Keratinocyte (primary cell): ENCODE measurements at places on chromosomes 1 and 21.

DNA sequence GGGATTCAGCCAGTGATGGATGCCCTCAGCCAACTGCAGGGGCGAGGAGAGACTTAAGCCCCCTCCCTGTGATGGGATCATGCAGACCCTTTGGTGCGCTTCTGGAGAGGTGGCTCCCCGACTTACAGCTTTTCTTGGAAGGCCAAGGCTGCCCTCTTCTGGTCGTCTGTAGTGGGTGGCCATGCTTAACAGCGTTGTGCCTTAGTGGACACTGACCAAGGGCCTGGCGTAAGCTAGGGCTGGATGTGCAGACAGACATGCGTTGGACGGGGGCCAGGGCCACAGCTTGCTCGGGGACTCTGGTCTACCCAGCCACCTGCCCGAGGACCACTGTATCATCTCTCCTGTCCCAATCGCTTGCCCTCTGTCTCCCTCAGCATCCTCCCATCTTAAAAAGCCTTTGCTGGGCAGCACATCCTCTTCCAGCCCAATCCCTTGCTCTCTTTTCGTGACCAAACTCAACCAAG, 5.5 kb downstream of the AZIN2 start:
- no peak for DNase-seq

DNA sequence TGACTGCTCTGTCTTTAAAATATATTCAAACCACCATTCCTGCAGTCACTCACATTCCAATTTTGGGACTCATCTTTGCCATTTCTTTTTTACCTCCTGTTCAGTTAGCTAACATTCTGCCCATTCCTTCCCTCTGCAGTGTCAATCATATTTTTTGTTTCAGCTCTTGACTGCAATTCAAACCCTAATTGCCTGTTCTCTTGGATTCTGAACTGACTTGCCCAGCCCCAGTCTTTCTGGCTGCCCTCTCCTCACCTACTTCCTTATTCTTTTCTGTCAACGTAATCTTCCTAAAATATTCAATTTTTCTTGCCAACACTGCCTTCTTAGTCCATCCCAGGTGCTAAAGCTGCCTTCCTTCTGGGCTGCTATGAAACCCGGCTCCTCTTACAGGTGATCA, 6.1 kb downstream of the PRDM2 start:
- DNase-seq: no peak

DNA sequence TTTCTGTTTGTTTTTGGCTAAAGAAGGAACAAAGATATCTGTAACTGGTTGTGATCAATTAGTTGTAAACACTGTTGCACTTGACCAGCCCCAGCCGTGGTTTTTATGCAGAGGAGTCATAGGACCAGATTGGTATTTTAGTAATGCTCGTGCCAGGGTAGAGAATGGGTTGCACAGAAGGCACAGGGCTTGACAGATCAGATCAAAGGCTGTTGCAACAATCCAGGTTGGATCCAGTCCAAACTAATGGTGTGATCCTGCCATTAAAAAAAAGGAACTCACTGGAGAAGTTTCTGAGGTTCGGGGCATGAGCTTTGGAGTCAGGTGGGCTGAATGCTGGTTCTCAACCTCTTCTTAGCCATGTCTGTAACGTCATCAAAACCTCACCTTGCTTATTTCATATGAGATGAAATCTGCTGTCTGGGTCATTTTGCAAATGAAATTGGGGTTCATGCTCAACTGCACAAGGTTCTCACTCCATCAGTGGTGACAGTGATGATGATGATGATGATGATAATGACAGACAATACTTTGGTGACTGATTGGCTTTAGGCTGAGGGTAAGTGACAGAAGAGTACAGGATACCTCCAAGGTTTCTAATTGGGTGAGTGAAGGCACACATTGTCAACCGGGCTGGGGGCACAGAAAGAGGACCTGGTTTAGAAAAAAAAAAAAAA, 43.1 kb downstream of the ZNF281 start:
- DNase-seq: no peak

GRCh38 chr1:230076121-230076520, 9.1 kb downstream of the GALNT2 start:
- no peak for DNase-seq

GRCh38 chr1:205067031-205067430, 17.2 kb downstream of the TMEM81 start:
- DNase-seq: no peak

DNA sequence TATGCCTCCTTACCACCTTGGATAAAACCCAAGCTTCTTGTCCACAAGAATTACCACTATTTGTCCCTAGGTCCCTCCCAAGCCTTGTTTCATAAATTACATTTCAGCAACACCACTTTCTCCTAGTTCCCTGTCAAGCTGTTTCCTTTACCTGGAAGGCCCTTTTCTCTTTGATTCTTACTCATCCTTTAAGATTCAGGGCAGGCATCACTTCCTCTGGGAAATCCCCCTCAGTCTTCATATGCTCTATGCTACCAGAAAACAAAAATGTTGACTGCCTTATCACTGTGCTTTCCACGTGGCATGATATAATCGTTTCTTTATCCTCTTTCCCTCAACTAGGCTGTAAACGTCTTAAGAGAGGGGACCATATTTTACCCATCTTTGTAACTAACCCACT, 102.7 kb downstream of the LYST start:
- DNase-seq: no peak

- DNase-seq: no peak
Observed at GRCh38 chr1:232577772-232578171, 52.2 kb downstream of the SIPA1L2 start.

- DNase-seq: no peak
Observed at GRCh38 chr1:68016381-68016780, 34.0 kb downstream of the DIRAS3 start.

GRCh38 chr1:230536641-230537155, 105.6 kb upstream of the COG2 start:
- DNase-seq: no peak

- DNase-seq: no peak
Observed at GRCh38 chr1:204558467-204558866, 42.3 kb downstream of the MDM4 start.

DNA sequence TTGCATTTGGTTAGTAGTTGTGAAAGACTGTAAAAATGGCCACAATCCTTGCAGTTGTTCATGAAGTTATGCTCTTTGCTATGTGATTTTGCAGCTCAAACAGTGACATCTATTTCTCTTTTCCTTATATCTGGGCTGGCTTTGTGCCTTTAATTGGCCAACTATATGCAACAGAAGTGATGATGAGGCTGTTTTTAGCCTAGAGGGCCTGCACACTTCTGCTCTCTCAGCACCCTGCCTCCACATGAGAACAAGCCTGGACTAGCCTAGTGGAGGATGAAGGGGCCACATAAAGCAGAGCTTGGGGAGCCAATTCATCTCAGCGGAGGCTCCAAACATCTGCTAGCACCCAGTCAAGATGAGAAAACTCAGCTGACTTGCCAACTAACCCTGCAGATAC, 339.8 kb downstream of the OMA1 start:
- no peak for DNase-seq

DNA sequence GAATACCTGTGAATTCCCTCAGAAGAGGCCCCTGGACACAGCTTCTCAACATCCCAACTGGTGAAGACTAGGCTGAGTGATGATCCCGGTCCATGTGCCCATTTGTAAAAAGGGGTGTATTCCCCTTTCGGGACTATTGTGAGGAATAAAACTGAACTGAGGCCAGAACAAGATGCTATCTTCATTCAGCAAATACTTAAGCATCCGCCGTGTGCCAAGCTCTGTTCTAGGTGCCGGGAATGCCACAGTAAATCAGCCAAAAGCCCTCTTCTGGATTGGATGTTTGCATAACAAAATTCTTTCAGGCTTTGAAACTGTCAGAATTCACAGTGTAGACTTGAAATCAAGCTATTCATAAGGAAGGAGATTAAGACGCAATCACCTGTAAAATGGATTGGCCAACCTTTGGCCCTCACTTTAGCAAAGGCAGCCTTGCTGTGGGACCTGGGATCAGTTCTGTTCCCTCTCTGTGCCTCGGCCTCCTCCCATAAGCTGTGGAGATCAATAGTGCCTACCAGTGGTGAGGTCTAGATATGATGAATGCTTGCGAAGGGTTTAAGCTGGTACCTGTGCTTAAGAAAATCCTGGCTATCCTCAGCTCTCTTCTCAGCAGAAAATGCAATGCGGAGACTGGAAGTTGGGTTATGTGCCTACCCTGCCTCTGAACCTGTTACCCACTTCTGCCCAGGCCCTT, 1.8 kb downstream of the ALPL start:
- DNase-seq: no peak

GRCh38 chr1:34863501-34863900, 4.0 kb upstream of the SMIM12 start:
- no peak for DNase-seq

GRCh38 chr1:201294876-201295275, 11.6 kb downstream of the PKP1 start:
- no peak for DNase-seq

- no peak for DNase-seq
Observed at GRCh38 chr1:149962039-149962647, 25.5 kb upstream of the MTMR11 start.

GRCh38 chr1:172427191-172427590, 6.7 kb downstream of the C1orf105 start:
- no peak for DNase-seq

DNA sequence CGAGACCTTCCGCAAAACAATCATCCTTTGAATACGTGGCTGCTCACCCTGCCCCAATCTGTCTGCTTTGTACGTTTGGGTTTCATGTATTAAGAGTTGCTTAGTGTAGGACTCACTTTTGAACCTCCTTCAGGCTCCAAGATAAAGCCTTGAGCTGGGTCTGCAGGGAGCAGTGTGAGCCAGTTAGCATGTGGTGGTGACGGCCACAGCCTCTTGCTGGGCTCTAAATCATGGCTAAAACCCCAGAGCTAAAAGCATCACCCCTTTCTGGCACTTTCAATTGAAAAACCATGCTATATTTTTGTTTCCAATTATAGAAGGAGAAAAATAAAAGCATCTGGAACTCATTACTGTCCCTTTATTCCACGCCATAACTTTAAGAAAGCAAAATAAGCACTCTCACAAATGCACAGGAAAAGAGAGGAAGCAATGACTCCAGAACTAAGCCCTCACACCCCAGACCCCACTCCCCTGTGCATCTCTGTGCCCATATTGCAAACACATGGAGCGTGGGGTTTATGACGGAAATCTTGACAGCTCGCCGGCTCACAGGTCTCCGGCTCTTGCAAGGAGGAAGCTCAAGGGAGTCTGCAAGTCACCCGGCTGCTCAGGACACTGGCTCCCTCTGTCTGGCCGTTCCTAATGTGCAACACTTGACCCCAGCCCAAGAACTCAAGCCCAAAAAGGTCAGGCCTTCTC, 135.5 kb downstream of the MIS18A start:
- DNase-seq: no peak

GRCh38 chr1:160256396-160257046, 5.8 kb downstream of the DCAF8 start:
- DNase-seq: no peak

DNA sequence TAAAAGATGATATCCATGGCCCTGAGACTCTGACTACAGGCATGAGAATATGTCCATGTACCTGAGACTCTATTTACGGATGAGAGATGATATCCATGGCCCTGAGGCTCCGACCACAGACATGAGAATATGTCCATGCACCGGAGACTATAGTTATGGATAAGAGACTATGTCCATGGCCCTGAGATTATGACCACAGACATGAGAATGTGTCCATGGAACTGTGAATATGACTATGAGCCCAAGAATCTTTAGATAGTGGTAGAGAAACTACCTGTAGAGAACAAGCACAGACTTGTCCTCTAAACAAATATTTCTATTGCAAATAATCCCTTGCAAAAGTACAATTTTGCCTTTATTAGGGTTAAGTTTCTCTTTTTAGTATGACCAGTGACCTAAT, 263.2 kb downstream of the PCP4 start:
- DNase-seq: peak; percentile 28

- no peak for DNase-seq
Observed at GRCh38 chr1:85189120-85189519, 11.7 kb downstream of the SYDE2 start.

GRCh38 chr1:29235955-29236711, at the start of gene PTPRU:
PTPRU (plus strand) TSS chr1:29236522; CDS start chr1:29236645, 123 bp downstream.
- DNase-seq: no peak

GRCh38 chr1:192979542-192979941, 79.6 kb downstream of the UCHL5 start:
- no peak for DNase-seq

GRCh38 chr1:173406783-173407230, 70.3 kb upstream of the PRDX6 start:
- DNase-seq: no peak

DNA sequence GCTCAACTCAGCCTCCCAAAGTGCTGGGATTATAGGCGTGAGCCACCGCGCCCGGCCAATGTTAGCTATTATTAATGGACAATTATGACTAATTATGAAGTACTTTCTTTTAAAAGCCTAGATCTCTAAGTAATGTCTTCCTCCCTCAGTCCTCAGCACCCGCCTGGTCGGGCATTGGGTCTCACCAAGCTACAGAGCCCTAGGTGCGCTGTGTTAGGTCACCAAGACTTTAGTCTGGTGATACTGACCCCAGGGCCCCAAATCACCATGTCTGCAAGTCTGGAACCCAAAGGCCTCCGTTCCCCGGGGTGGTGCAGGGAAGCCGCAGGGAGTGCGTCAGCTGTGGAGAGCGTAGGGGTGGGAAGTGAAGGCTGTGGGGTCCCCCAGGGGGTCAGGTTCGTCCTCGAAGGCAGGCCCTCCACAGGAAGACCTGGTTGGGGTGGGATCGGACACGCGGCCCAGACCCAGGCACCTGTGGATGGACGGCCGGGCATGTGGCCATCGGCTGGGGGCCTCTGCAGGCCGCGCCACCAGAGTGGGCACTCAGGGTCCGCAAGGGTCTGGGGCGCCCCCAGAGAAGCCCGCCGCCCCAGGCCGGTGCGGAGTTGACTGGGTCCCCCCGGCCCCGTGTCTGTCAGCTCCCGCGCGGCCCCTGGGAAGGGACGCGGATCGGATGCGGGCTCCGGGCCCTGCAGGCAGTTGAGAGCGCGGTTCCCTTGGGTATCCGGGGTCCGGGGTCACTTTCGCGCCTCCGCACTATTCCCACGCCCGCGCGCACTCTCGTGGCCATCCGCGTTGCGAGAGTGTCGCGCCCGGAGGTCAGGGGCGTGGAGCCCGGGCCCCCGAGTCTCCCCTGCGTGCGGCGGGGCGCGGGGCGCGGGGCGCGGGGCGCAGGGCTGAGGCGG, 710 bp upstream of the PDXK start:
- DNase-seq: no peak

GRCh38 chr1:29499104-29499650, 262.9 kb downstream of the PTPRU start:
- no peak for DNase-seq

- DNase-seq: no peak
Observed at GRCh38 chr1:45001011-45001481, 10.1 kb downstream of the HECTD3 start.

DNA sequence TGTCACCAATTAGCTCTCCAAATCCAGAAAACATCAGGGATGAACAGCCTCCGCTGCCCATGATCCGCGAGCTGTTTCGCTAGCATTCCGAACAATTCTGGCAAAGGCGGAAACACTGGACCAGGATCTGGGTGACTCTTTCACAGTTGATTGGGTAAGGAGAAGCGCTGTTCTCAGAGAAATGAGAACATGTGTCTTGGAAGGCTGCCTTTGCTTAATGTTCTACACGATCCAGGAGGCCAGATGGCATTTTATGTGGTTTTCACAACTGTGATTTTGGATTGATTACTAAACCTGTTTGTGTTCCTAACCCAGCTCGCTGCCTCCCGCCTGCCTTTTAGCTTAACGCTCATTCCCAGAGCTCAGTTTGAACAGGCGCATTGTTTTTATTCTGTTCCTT, 144.0 kb downstream of the KIF26B start:
- no peak for DNase-seq

GRCh38 chr1:187921426-187921825, 1092.7 kb downstream of the PLA2G4A start:
- no peak for DNase-seq

GRCh38 chr1:16117936-16118335, 37.9 kb downstream of the EPHA2 start:
- no peak for DNase-seq
